Stimulated activated CD4-positive, alpha-beta T cell treated with anti-CD3 and anti-CD28 coated beads, Interleukin-1b, Interleukin-23, amount 100 ng/mL, for 48 hours (primary cell): ENCODE measurements at places on chromosomes 1 and 21.

- DNase-seq: no peak
These were observed 45.5 kb downstream of the USP25 start for GRCh38 chr21:15775291-15775690.

DNA sequence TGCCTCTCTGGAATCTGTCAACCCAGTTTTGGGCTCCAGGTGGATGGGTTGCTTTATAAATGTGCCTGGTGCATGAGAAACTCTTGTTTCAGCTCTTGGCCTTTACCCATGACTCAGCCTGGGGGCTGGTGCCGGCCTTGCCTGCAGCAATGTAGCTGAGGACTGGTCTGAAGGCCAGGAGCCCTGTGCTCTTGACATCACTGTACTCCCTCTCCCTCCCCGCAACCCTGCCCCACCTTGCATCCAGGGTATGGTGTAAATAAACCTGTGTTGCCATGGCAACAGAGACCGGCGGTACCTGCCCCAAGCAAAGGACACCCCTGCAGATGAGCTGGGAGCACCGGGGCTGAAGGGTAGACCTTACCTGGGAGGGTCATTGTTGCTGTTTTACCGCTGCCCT, 13.3 kb downstream of the FAM151A start:
- no peak for DNase-seq

- DNase-seq: no peak
These were observed 1.3 kb downstream of the PLA2G2E start for GRCh38 chr1:19922015-19922688.

GRCh38 chr1:63731117-63732043, 42.4 kb upstream of the ROR1 start:
- no peak for DNase-seq

GRCh38 chr21:27333096-27333495, 366.2 kb upstream of the ADAMTS5 start:
- DNase-seq: no peak

- DNase-seq: peak; percentile 31
These were observed 115.3 kb upstream of the FMN2 start for GRCh38 chr1:239976130-239976968.

- DNase-seq: peak; percentile 77
These were observed 17.7 kb downstream of the PTPRC start for GRCh38 chr1:198656500-198656932.

DNA sequence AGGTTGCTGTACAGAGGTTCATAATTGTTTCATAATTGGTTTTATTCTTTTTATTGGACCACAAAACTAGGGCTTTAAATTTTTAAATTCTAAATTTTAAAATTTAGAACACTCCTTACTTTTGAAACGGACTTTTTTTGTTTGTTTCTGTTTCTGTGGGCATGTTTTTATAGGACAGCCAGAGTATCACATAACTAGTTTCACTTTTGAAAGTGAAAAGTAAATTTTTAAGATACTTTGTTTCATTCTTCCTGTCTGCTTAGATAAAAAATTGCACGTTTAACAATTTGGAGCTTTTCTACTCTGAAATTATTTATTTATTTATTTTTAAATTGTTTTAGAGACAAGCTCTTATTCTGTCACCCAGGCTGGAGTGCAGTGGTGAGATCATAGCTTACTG, 29.7 kb downstream of the MDM4 start:
- DNase-seq: no peak

GRCh38 chr1:154405747-154406571, 816 bp downstream of the IL6R start:
- peak; percentile 65 for DNase-seq

- no peak for DNase-seq
These were observed 472.7 kb downstream of the PLPP3 start for GRCh38 chr1:56106531-56107274.

DNA sequence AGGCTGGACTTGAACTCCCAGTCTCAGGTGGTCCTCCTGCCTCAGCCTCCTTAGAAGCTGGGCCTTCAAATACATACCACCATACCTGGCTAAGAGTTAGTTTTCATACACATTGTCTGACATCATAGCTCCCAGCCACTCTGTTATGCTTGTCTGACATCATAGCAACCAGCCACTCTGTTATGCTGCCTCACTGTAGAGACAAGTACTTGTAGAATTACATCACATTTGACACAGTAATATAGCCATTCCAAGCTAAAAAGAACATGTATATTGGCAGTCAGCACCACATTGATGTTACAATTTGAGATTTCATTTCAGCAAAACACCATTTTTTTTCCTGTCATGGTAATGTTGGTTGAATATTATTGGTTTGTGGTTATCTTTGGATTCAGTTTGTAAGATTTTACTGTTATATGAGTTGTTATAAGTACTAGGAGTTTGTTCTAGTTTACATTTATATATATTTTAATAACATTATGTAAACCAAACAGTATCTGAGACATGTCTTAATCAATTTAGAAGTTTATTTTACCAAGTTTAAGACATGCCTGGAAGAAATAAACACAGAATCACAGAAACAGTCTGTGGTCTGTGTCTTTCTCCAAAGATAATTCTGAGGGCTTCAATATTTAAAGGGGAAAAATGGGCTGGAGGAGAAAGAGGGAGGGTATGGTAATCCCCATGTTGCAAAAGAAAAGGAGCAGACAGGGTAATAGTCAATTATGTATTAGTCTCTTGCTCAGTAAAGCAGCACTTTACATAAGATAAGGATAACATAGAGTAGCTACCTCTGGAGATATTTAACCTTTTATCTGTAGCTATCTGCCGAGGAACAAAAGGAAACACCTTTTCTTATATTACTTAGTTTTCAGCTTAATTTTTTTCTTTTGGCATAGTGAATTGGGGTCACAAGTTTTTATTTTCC, 43.0 kb downstream of the XPR1 start:
- DNase-seq: no peak

DNA sequence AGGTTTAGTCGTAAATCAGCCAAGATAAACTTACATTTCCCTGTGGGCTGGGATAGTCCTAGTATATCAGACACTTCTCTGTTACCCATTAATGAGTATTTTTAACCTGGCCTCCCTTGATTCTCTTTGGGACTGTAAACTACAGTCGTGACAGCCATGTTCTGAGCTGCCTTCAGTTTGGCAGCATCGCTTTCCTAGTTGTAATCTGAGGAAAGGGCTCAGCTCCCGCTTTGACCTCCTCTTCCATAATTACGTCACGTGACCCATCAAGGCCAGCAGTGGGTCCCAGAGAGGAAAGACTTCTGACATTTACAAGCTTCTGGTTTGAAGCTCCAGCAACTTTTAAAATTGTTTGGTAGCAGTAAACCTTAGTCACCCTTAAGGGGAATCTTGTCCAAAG, 34.6 kb upstream of the MTR start:
- DNase-seq: no peak

DNA sequence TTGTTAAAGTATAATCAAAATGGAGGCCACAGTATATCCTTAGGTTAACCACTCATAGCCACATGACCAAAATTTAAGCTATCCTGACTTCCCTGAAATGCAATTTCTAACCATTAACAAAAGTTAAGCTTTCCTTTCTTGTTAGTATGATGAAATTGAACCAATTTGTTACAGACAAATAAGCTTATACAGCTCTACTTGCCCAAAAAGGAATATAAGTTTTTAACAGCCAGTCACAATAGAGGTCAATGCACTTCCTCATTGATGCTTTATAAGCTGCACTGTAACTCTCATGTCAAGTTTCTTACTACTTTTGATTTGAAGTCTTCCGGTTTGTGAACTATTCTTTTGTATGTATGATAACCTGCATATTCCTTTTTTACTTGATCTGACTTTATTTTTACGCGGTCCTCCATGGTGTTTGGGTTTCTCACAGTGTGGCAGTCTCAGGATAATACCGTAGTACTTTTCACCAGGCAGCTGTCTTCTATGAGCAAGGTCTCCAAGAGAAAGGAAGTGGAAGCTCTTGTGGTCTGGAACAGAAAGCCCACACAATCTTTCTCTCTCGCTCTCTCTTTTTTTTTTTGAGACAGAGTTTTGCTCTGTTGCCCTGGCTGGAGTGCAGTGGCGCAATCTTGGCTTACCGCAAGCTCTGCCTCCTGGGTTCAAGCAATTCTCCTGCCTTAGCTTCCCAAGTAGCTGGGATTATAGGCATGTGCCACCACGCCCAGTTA, 331.6 kb downstream of the SRGAP2C start:
- peak; percentile 7 for DNase-seq

DNA sequence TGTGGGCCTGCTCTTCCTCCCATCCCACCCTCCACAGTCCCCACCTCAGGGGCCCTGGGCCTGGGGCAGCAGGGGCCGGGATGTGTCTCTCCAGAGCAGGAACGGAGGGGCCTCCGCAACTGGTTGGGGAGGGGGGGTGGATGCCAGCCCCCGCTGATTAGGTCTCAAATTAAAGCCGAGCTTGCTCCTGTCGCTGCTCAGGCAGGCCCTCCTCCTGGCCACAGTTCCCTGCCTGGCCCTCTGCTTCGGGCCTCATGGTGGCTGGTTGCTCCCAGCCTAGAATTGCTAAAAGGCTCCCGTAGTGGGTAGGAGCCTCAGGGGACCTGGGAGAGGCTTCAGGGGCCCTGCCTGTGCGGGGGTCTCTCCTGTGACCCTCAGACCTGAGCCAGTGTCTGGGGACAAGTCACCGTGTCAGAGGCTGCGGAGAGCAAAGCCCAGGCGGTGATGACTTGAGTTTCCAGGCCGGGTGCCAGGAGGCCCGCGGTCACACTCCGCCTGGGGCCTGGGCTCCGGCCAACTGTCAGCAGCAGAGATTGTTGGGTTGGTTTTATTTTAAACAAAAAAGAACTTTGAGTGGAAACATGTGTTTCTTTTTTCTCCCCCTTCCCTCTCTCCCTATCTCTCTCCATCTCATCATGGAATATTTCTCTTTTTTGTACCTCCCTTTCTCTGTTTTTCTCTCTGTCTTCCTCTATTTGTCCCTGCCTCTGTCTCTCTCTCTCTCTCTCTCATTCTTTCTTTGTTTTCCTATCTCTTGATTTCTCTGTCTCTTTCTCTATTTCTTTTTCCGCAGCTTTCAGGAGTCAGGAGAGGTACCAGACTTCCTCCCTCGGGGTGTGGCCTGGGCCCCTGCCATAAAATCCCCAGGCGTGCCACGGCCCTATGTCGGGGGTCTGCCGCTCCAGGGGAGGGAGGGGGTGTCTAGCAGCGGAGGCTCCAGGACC, 20.0 kb upstream of the EPHA2 start:
- DNase-seq: no peak

DNA sequence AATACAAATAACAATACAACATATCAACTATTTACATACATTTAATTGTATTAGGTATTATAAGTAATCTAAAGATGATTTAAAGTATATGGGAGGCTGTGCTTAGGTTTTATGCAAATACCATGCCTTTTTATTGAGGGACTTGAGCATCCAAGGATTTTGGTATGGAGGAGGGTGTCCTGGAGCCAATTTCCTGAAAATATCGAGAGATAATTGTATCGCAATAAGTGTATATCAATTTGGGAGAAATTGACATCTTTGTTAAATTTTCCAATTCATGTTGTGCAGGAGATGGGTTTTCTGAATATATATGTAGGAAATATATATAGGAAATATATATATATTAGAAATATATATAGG, 63.5 kb downstream of the ATP1A1 start:
- no peak for DNase-seq

GRCh38 chr21:29175408-29176134, 45.1 kb downstream of the MAP3K7CL start:
- DNase-seq: no peak

DNA sequence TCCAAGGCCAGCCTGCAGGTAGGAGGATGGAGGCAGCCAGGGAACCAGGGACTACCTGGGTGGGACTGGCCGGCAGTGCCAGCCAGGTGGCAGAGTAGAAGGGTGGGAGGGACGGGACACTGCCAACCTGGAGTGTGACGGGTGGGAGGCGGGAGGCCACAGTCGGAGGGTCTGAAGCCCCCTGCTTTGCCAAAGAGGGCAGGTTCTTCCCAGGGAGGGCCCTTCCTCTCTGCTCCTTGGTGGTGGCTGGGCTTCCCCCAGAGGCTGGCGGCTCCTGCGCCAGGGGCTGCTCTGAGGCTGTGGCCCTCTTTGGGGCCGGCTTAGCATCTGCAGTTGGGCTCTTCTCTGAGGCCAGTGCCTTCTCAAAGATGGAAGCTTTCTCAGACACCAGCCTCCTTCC, 8.7 kb upstream of the TNNT2 start:
- no peak for DNase-seq

DNA sequence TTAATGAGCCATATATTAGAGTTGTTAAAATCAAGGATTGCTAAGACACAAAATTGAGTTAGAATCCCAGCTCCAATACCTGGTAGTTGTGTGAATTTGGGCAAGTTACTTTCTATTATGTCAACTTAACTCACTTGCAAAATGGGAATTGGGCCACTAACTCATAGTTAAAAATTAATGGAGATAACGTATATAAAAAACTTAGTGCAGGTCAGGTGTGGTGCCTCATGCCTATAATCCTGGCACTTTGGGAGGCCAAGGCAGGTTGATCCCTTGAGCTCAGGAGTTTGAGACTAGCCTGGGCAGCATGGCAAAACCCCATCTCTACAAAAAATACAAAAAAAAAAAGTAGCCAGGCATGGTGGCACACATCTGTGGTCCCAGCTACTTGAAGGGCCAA, 57.5 kb downstream of the SRSF11 start:
- DNase-seq: no peak

- no peak for DNase-seq
These were observed 6.0 kb upstream of the BCL10 start for GRCh38 chr1:85282424-85282823.

- DNase-seq: no peak
These were observed 86.7 kb downstream of the PEX14 start for GRCh38 chr1:10561497-10561896.

DNA sequence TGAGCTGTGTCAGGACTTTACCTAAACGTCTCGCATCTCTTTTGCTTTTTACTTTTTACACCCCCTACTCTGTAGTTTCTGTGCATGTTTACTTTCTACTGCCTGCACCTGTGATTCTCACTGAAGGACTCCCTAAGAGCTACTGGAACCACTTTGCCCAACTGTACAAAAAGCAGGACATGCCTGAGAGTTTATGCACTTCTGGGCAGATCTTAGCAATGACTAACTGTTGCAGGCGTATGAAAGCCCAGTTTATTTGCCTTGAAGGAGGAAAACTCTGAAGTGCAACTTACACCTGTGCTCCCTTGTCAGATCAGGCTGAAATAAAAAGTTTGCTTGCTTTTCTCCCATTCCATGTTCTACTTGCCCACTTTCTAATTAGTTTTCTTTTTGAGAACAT, 467.0 kb upstream of the USP24 start:
- no peak for DNase-seq

GRCh38 chr1:85672031-85672660, 36.1 kb downstream of the ZNHIT6 start:
- DNase-seq: no peak
